ENCODE measurements at places on chromosomes 3 and 15.

- DNase-seq, result no peak
Observed at GRCh38 chr15:90914305-90915080, 11.4 kb downstream of the MAN2A2 start.

- no peak for DNase-seq
Observed at GRCh38 chr15:55235546-55236036, 38.9 kb upstream of the RSL24D1 start.

- no peak for DNase-seq
Observed at GRCh38 chr3:186569779-186570095, 783 bp upstream of the DNAJB11 start.

DNA sequence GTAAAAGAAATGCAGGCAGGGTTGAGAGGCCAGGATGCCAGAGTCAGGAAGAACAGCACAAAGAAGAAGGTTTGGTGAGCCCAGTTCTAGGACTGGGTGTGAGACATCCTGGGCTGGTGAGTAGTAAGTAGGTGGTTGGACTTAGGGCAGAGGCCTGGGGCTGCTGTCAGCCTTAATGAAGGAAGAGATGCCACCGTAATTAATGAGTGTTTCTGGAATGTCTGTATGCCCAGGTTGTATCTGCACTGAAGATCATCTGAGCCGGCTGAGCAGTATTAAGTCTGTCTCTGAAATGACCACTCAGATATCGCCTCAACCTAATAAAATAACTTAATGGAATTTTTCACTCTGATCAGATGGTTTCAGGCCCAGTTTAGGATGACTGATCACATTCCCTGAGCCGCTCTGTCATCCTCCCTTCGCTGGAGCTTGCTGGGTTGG, 532.9 kb upstream of the IL12A start:
- no peak for DNase-seq

- no peak for DNase-seq
Observed at GRCh38 chr3:128430301-128430700, 36.4 kb downstream of the DNAJB8 start.
